ENCODE measurements at places on chromosomes 11 and 22.

DNA sequence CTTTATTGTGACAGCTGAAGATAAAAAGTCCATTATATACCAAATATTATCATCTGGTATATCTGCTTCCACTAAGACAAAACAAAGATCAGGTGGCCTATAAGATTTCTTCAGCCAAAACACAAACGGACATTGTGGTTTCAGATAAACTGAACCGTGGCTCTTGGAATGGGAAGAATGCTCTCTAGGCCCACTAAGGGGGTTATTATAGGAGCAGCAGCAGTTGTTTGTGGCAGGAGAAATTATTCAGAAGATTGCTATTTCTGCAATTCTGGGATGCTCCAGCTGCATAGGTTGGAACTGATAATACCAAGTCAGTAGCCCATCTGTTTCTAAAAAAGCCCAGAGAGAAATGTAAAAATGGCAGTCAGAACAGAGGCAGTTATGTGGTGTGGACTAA is 145.3 kb downstream of the NCAM1 start:
- DNase-seq = no peak

- DNase-seq = no peak
Measured at GRCh38 chr11:1963864-1964263, 16.7 kb downstream of the MRPL23 start.

- peak; percentile 57 for DNase-seq
Measured at GRCh38 chr11:12248330-12248729, 129.0 kb upstream of the PARVA start.

- no peak for DNase-seq
Measured at GRCh38 chr11:12088531-12088930, 21.9 kb upstream of the MICAL2 start.

DNA sequence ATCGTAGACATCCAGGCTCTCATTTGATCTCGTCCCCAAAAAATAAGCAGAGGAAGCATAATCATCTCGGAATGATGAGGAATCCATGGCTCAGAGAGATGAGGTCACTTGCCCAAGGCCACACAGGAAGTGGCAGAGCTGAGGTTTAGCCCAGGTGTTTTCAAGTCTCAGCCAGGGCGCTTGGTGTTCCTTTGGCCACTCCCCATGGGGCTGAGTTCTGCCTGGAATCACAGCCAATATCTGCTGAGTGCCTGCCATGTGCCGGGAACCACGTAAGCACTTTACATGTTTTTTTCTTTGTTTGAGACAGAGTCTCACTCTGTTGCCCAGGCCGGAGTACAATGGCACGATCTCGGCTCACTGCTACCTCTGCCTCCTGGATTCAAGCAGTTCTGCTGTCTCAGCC is 29.5 kb upstream of the MYH9 start:
- DNase-seq = no peak

GRCh38 chr11:115123641-115124040 is 380.6 kb downstream of the CADM1 start:
- DNase-seq = no peak

- DNase-seq = no peak
Measured at GRCh38 chr22:27224485-27225374, 567.3 kb downstream of the MIAT start.

- no peak for DNase-seq
Measured at GRCh38 chr11:98732947-98733346, 287.8 kb upstream of the CNTN5 start.

- no peak for DNase-seq
Measured at GRCh38 chr11:72257570-72257969, 13.6 kb upstream of the PHOX2A start.

- DNase-seq = no peak
Measured at GRCh38 chr22:29765905-29766631, 739 bp downstream of the ZMAT5 start.

GRCh38 chr11:68683121-68683520 is 1.2 kb upstream of the GAL start:
- DNase-seq = no peak

DNA sequence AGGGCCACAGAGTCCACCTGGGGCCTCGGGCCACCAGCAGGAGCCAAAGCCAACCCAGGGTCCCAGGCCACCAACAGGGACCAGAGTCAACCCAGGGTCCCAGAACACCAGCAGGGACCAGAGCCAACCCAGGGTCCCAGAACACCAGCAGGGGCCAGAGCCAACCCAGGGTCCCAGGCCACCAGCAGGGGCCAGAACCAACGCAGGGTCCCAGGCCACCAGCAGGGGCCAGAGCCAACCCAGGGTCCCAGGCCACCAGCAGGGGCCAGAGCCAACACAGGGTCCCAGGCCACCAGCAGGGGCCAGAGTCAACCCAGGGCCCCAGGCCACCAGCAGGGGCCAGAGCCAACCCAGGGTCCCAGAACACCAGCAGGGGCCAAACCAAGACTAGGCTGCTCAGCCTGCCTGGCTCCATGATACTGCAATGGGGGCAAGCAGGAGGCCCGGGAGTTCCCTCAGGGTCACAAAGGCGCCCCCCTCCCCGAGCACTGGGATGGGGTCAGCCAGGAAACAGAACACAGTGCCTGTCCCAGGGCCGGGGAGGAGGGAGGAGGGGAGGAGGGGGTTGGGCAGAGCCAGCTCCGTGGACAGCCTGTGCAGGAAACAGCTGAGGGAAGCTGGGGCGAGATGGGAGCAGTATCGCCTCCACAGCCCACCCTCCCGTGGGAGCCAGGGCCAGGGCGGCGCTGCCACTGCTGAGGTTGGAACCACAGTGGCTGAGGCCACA is 62.0 kb upstream of the PRR5 start:
- no peak for DNase-seq

DNA sequence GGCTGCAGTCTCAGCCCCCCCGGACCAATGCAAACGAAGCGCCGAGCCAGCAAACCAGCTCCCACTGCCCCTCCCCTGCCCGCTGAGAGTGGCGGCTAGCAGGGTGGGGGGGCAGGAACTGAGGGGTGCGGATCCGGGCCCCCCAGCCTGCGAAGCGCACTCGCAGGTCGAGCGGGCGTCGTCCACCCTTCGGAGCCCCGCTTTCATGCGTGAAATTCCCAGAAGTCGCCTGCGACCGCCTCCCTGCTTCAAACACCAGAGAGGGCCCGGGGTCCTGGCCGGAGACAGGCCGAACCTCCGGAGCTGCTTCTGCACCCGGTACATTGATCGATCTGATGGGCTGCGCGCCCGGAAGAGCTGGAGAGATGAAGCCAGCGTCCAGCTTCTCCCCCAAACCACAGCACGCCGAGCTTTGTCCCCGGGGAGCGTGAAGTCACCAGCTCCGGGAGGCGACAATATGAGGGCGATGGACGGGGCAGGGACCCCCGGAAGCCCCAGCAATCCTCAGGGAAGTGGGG is 646 bp upstream of the PATZ1 start:
- DNase-seq = no peak

- no peak for DNase-seq
Measured at GRCh38 chr22:26702906-26703830, 45.8 kb downstream of the MIAT start.

DNA sequence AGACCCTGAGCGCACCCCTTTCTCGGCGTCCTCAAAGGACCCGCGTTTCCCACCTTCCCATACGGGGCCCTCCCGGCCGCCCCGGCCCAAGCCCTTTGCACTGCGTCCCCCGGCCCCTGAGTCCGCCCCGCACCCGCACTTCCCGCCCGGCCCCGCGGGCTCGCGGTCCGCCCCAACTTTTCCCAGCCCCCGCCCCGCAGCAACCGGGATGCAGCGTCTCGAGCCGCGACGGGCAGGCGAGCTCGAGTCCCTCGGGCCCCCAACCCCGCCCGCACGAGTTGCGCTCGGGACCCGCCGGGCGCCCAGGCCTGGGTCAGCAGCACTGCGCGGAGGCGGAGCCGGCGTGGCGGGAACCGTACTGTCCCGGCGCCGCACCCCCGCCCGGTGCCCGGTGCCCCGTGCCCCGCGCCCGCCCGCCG is 371 bp downstream of the SMCO4 start:
- no peak for DNase-seq

DNA sequence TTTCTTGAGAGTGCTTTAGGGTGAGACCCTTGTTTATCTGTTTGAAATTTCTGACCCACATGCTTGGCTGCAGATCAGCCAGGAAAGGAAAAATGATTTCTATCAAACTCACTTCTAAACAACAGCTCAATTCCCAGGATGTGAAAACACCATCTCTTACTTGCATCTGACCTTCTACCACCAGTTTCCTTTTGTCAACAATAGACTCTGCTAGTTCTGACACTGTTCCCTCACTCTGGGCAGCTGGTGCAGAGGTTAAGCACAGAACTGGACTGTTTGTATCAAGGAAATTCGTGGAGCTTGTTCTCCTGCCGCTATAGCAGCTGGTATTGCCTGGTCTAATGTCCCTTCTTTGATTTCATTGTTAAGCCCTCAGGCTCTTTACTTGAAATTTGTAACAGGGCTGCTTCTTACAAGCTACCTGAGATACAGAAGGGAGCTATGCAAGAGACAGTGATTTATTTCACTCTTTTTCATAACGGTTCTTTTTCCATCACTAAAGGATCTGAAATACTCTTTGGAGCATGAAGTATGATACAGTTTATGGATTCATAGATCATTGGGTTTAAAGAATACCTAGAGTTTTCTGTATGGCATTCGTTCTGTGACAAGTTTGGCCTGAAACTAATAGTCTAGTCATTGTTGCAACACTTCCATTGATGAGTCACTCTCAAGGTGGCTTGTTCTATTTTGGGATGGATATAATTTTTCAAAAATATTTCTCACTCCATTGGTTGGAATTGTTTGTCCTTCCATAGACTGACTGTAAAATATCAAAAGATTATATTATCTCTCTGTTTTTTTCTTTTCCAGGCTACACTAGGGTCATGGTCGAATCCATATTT is 178.2 kb upstream of the ZC3H12C start:
- no peak for DNase-seq

DNA sequence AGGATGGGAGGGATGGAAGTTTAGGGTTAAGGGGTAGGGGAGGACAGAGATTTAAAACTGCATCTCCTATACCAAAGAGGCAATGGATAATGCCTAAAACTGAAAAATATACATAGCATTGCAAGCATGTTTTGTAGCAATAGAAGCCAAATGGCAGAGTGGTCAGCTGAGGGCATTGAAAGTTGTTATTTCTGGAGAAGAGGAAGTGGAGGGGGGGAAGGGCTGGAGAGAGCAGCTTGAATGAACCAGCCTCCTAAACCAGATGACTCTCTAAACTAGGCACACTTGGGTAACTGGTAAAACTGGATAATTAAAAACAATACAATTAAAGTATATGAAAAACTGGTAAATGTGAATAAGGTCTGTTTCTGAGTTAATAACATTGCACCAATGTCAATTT is 70.3 kb upstream of the TP53I11 start:
- no peak for DNase-seq

GRCh38 chr11:21564095-21564494 is 628.8 kb upstream of the ANO5 start:
- DNase-seq = no peak

- DNase-seq = no peak
Measured at GRCh38 chr22:30649430-30650007, 13.9 kb downstream of the SLC35E4 start.

GRCh38 chr11:123313262-123313661 is 116.8 kb upstream of the GRAMD1B start:
- DNase-seq = no peak

DNA sequence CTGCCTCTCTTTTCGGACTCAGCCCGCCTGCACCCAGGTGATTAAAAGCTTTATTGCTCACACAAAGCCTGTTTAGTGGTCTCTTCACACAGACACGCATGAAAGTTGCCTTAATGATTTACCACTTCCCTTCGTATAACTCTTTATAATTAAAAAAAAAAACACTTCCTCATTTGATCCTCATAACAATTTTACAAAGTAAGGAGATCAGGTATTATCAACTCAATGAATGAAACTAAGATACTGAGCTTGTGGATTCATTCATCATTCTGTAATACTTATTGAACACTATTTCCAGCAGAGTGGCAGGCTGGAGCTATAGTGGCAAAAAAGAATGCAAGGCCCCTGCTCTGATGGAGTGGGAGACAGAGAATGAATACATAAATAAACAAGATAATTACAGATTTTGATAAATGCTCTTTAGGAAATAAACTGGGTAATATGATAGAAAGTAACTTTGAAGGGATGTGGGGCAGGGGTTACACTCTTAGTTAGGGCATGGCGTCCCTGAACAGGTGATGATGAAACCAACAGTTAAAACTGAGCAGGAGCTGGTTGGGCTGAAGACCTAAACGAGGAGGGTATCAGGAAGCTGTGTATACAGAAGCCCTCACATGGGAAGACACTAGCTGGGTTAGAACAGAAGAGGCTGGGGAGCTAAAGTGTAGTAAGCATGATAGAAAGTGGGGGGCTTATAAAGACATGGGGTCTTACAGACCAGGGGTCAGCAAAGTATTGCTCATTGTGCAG is 5.4 kb upstream of the CRTAM start:
- no peak for DNase-seq

DNA sequence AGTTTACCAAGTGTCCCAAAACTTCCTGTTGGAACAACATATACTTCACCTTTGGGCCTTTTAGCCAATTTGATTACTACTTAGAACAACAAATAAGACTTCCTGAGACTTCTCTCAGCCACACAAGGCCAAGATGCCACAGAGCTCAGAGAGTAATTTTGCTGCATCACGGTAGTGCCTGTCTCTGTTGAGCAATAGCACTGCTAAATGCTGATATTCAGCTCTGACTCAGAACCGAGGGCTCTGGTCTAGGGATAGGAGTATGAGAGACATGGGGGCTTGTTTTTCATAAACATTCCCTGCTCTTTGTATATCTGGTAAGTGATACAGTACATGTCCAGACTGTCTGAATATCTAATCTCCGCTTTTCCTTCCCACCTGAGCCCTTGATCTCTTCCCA is 260.4 kb upstream of the ARHGAP20 start:
- no peak for DNase-seq

- DNase-seq = no peak
Measured at GRCh38 chr11:106998916-106999188, 19.4 kb downstream of the GUCY1A2 start.

- no peak for DNase-seq
Measured at GRCh38 chr11:85806876-85807275, 4.1 kb downstream of the SYTL2 start.

- DNase-seq = peak; percentile 47
Measured at GRCh38 chr11:121389651-121390050, 62.5 kb upstream of the SORL1 start.

GRCh38 chr11:35404388-35404775 is 15.0 kb downstream of the SLC1A2 start:
- DNase-seq = no peak

DNA sequence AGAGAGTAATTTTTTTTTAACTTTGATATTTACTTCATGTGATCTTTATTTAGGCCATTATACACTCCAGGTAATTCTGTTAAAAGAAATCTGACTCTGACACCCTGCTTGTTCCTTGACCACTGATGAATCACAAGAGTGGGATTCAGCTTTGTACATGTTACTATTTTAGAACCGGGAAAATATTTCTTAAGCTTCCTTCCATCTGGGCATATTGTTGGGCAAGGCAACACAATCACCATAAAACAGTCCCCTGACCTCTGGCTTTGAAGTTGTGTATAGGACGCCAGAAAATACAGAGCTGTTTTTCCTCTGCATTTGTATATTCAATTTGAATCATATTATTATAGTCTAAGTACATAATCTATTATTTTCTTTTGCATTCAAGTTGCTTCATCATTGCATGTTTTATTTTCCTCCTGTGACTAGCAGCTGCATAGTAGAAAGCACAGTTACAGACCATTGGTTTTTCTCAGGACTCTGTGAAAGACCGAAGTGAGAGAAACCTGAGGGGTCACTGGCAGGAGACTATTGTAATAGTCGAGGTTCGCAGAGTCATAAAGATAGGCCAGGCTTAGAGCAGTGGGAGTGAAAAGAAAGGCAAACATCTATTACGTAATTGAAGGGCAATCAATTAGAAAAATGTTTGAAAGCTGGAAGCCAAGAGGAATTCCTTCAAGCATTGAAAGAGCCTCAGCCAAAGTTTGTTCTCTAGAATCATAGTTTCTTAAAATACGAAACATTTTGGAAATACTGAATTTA is 51.8 kb upstream of the SLC36A4 start:
- DNase-seq = no peak

- no peak for DNase-seq
Measured at GRCh38 chr11:132943357-132943705, 589.0 kb downstream of the OPCML start.

All from putamen (tissue), 1 donor.